Muscle of leg (tissue), 16 donors: ENCODE measurements at places on chromosomes 6 and 20. TPM values are rescaled to one million over a fixed set of nuclear protein-coding genes. Genes with fewer than 3 reads are reported as not detected.

DNA sequence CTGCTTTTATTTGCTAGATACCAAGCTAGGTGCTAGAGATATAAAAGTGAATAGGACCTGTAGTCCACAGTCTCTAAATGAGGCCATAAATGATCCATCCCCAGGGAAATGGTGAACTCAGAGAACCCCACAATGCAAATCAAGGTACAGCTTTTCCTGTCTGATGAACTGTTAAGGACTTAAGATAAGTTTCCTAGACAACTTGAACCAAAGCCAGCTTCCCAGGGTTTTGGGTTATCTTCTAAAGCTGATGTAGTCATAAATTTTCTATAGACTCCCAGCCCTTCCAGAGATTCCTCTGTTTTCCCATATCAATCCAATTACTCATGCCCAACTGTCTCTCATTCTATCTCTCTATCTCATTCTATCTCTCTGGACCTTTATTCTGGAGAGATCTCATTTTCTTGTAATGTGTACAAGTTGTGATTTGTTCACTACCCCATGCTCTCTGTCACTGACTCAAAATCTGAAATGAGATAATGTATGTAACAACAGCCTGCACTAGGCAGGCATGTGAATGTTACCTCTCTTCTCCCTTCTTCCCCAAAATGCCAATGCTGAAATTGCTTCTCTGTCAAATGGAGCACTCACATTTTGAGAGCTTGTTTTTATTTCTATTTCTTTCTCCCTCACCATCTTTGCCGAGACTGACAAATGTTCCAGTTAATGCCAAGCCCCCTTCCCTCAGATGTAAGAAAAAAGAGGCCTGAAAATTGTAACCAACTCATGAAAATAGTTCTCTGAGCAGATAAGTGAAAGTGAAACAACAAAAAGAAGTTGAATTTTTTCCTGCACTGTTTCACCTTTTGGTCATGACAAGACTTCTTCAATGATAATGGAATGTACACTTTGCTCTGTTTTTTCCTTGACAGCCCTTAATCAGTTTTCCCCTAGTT is 279.9 kb downstream of the SLC35F1 start:
- no peak for DNase-seq

- no peak for DNase-seq
Observed at GRCh38 chr6:98929498-98930060, 18.2 kb downstream of the FBXL4 start.

DNA sequence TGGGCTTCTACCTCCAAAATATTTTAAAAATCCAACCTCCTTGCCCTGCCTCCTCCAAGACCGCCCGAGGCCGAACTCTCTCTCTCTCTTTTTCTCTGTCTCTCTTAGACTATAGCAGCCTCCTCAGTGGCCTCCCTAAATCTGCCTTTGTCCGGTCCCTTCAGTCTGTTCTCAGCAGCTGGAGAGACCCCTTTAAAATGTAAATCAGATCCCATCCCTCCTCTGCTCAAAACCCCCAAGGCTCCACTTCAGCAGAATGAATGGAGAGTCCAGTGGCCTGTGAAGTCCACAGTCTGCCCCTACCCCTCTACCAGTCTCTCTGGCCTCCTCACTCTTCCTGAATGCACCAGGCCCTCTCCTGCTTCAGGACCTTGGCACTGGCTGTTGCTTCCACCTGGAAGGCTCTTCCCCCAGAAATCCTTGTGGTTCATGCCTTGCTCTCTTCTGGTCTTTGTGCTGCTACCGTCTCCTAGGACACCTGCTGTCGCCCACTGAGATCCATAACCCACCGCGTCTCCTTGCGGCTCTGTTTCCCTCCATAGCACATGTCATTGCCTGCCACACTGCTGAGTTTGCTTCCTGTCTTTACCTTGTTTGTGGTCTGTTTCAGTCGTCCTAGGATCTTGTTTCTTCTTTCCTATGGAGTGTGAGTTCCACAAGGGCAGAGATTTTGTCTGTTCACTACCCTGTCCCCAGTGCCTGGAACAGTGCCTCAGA is 6.0 kb downstream of the MLN start:
- DNase-seq, result no peak

ROS1 gene
- polyA plus RNA-seq, result 0.16 TPM

NHLRC1 gene
- polyA plus RNA-seq, result 4.1 TPM
